Left lung (tissue), 14 donors: ENCODE measurements at places on chromosomes 2 and 18. TPM values are rescaled to one million over a fixed set of nuclear protein-coding genes. Genes with fewer than 3 reads are reported as not detected.

The PFN4 gene
- total RNA-seq = 1.3 TPM

The SERPINB13 gene
- not detected for total RNA-seq

The TWIST2 gene
- total RNA-seq = 8.9 TPM

GRCh38 chr2:238167761-238168160, 9.0 kb downstream of the ERFE start:
- DNase-seq = no peak

GRCh38 chr2:207264310-207264709, 98.6 kb upstream of the KLF7 start:
- no peak for DNase-seq

GRCh38 chr18:27964811-27965210, 212.1 kb downstream of the CDH2 start:
- DNase-seq = no peak

- no peak for DNase-seq
Observed at GRCh38 chr2:112827009-112827408, 9.6 kb downstream of the IL1B start.
